MCF 10A (cell line): ENCODE measurements at places on chromosomes 12 and 14. TPM values are rescaled to one million over a fixed set of nuclear protein-coding genes. Genes with fewer than 3 reads are reported as not detected.

GRCh38 chr12:109617491-109617890 is 43.9 kb downstream of the MVK start:
- no peak overlapping the region for H3K4me3 ChIP-seq
- peaks cover 63% of the 10 kb centered on the region for H3K27me3 ChIP-seq
- H3K36me3 ChIP-seq = no peaks in the 10 kb centered on the region
- DNase-seq = no peak

DNA sequence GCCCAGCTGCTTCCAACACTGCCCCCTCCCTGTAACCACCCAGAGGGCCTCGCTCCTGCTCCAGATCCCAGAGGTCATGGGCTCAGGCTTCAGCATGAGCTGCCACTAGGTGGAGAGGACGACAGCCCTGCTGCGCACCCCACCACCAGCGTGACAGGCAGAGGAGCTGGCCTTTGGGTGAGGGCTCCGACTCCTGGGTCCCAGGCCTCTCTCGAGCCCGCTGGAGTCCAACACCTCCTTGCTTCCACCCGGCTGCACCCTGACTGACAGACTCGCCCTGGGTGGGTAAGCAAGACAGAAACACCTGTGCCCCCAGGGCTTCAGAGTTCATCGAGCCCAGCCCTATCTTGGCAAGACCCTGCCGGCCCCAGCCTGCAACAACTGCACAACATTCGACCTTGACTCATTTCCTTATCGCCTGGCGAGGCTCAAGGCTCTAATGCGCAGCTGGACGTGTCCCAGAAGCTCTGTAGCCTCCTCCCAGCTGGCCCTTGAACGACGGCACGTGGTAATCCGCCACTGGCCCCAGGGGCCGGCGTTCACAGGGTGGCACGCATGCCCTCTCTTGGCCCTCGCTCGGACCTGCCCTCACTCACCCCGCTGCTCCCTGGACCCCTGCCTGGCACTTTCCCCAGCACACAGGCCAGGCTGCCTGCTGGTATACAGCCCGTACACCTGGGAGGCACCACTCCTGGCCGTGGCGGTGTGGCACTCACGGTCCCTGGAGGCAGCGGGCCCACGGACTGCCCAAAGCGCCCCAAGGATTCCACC is 28.0 kb downstream of the VPS37B start:
- peak; percentile 77 for DNase-seq
- H3K36me3 ChIP-seq = peaks cover 73% of the 10 kb centered on the region
- H3K27me3 ChIP-seq = no peaks in the 10 kb centered on the region
- peaks cover 31% of the 10 kb centered on the region for H3K4me1 ChIP-seq
- H3K4me3 ChIP-seq = peak overlapping the region; percentile 47

DNA sequence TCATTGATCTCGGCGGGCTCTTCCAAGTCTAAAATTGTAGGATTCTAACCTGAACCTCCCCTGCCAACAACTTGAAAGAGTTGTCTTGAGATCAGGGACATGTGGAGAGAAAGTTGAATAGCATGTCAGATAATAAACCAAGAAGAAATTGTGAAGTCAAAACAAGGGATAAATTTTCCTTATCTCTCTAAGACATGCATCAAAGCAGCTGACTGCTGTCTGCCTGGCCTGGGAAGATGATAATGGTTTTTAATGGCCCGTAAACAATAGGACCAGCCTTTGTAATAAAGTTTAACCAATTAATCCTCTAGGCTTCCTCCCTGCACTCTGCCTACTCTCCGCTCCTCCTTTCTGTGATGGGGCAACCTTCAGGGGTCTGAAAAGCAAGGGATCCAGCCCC is 67.9 kb downstream of the DPF3 start:
- no peak for DNase-seq
- H3K4me1 ChIP-seq = no peaks in the 10 kb centered on the region
- no peak overlapping the region for H3K4me3 ChIP-seq
- no peaks in the 10 kb centered on the region for H3K36me3 ChIP-seq
- no peaks in the 10 kb centered on the region for H3K27me3 ChIP-seq

DNA sequence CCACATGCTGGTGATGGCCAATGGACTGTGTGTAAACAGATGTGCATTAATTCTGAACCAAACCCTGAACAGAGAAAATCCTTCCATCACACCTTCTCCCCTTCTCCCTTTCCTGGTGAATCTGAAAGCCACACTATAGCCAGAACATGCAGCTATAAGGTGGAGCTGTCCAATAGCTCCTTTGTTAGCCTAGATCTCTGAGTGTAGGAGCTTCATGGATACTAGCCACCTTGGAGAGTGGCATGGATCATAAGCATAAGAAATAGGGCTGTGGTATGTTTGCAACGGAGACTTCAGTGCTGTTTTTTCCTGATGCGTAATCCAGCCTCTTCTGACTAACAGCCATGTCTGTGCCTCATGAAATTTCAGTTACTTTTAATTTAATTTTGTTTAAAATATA is 364.5 kb downstream of the BTG1 start:
- no peak overlapping the region for H3K27ac ChIP-seq
- H3K36me3 ChIP-seq = peaks cover 11% of the 10 kb centered on the region
- H3K4me1 ChIP-seq = peaks cover 29% of the 10 kb centered on the region
- peak; percentile 9 for DNase-seq
- no peak overlapping the region for H3K4me3 ChIP-seq

Gene KLHL33
- total RNA-seq = 0.14 TPM in 1 of 2 replicates, not detected in the other

Gene C2CD5
- 16.9 and 21.4 TPM in 2 replicates for total RNA-seq

Gene KRT78
- total RNA-seq = not detected in 2 replicates
